Glomerular endothelial cell (primary cell): ENCODE measurements at places on chromosomes 7 and 10.

DNA sequence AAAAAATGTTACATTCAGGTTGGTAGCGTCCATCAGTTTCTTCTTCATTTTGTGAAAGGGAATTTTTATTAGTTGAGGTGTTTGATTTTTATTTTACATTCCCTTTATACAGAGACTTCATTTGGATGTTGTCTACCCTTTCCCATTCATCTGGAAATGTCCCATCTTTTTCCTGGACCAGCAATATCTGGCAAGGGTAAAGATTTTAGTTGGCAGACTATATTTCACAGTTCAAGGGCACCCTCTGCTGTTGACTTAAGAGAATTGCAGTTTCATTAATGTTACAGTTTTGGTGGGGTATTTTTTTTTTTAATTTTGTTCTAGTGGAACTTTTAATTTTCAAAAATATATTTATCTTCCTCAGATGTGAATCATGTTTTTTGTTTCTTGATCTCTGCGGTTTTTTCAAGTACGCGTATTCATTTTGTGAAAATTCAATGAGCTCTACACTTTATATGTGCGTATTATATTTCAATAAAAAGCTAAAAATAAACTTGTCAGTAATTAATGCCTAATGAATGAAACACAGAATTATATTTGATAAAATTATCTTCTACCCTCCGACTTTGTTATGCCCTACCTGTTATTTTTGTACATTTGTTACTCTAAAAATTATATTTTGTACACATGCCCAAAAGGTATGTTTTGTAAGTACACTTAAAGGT, 97.9 kb upstream of the KLF14 start:
- peak; percentile 29 for DNase-seq

GRCh38 chr10:44259090-44259874, 125.6 kb downstream of the CXCL12 start:
- DNase-seq = no peak

- DNase-seq = no peak
Measured at GRCh38 chr7:155230169-155230593, 67.5 kb upstream of the INSIG1 start.

DNA sequence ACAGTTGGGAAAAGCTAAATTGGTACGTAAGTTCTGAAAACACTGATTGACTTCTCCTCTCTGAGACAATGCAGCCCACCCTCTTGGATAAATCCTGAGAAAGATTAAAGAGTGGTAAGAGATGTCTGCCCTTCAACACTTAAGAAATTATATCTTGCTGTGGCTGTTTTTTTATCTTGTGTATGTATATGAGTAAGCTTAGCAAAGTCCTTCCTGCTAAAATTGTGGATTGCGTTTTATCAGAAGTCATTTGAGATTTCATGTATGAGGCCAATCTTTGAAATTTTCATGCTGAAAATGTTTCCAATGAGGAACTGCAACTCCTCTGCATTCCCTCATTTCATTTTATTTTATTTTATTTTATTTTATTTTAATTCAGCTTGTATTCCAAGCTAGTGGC, 106.2 kb upstream of the INHBA start:
- no peak for DNase-seq

- no peak for DNase-seq
Measured at GRCh38 chr10:71582019-71582418, 137.6 kb downstream of the C10orf105 start.
